Activated naive CD4-positive, alpha-beta T cell treated with anti-CD3 and anti-CD28 coated beads for 36 hours (primary cell): ENCODE measurements at places on chromosomes 1 and 21. TPM values are rescaled to one million over a fixed set of nuclear protein-coding genes. Genes with fewer than 3 reads are reported as not detected.

GRCh38 chr1:61004262-61005003 lies 77.9 kb upstream of the NFIA start:
- no peak overlapping the region for H3K27ac ChIP-seq
- no peaks in the 10 kb centered on the region for H3K36me3 ChIP-seq
- DNase-seq: no peak
- peaks cover 7% of the 10 kb centered on the region for H3K27me3 ChIP-seq
- H3K4me3 ChIP-seq: no peak overlapping the region
- H3K4me1 ChIP-seq: no peaks in the 10 kb centered on the region

- no peaks in the 10 kb centered on the region for H3K36me3 ChIP-seq
- no peak overlapping the region for H3K27ac ChIP-seq
- H3K27me3 ChIP-seq: no peaks in the 10 kb centered on the region
- no peak for DNase-seq
- no peaks in the 10 kb centered on the region for H3K4me1 ChIP-seq
These were observed 49.5 kb upstream of the RAB4A start for GRCh38 chr1:229221106-229222019.

- peak; percentile 97 for DNase-seq
- H3K27ac ChIP-seq: peak overlapping the region; percentile 100
- H3K27me3 ChIP-seq: no peaks in the 10 kb centered on the region
- peak overlapping the region; percentile 90 for H3K4me3 ChIP-seq
- H3K36me3 ChIP-seq: peaks cover 15% of the 10 kb centered on the region
These were observed 4.1 kb downstream of the KIF21B start for GRCh38 chr1:201019321-201019977.

DNA sequence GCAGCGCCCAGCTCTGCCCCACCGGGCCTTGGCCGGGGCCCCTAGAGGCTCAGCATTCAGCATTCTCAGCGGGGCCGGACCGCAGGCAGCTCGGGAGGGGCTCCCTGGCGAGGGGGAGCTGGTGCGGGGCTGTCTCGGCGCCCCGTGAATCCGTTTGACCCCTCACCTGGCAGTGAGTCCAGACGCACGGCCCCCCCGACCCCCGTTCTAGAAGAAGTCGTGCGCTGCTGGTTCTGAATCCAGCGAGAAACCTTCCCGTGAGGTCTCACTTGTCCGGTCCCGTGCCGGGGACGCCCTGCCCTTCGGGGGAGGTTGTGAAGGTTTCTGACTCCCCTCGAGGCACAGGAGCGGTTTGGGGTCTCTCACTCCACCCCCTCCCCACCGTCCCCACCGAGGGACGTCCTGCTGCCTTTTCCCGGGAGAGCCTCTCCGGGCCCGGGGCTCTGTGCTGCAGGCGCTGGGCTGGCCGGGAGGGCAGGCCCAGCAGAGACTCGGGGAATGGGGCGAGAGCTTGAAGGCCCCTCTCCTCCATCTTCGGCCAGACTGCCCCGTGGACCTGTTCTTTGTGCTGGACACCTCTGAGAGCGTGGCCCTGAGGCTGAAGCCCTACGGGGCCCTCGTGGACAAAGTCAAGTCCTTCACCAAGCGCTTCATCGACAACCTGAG lies 655 bp downstream of the COL6A1 start:
- H3K27ac ChIP-seq: no peak overlapping the region
- no peak for DNase-seq
- peaks cover 7% of the 10 kb centered on the region for H3K27me3 ChIP-seq
- H3K4me3 ChIP-seq: peak overlapping the region; percentile 36
- no peaks in the 10 kb centered on the region for H3K36me3 ChIP-seq

DNA sequence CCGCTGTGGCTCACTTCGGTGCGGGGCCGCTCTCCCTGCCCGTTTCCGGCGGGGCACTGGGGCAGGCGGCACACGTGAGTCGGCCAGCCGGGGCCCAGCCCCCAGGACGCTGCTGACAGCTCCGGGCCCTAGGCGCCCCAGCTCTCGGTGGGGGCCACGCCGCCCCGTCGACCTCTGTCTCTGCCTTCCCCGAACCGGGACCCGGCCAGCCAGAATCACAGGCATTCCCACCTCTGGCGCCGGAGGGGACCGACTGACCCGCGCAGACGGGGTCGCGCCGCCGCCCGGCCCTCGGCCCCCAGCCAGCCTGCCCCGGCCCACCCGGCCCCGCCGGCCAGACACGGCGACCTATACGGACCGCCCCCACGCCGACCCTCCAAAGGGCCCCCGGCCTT lies 755 bp downstream of the SCMH1 start:
- DNase-seq: peak; percentile 49
- H3K27ac ChIP-seq: no peak overlapping the region
- H3K4me1 ChIP-seq: peaks cover 18% of the 10 kb centered on the region
- H3K27me3 ChIP-seq: no peaks in the 10 kb centered on the region

GRCh38 chr1:196324345-196324744 lies 283.9 kb downstream of the KCNT2 start:
- DNase-seq: no peak
- no peak overlapping the region for H3K4me3 ChIP-seq
- no peaks in the 10 kb centered on the region for H3K36me3 ChIP-seq
- no peak overlapping the region for H3K27ac ChIP-seq
- no peaks in the 10 kb centered on the region for H3K27me3 ChIP-seq

GRCh38 chr21:18153063-18153462 lies 91.6 kb upstream of the CHODL start:
- H3K27ac ChIP-seq: no peak overlapping the region
- no peak for DNase-seq
- H3K27me3 ChIP-seq: no peaks in the 10 kb centered on the region
- no peaks in the 10 kb centered on the region for H3K36me3 ChIP-seq
- no peaks in the 10 kb centered on the region for H3K4me1 ChIP-seq

DNA sequence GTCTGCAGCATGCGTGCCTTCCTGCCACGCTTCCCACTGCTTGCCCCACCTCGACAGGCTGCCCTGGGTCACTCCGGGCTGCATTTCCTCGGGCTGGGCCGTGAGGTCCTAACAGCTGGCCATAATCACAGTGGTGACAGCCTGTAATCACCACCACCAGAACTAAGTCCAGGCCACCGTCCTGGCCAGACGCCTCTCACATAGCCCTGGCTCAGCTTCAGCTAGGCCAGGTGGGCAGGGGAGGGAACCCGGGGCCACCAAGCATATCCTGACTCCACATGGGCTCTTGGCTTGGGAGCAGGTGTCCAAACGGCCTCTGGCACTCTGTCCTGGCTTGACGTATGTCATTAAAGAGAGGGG lies 229.5 kb downstream of the TRABD2B start:
- H3K4me3 ChIP-seq: no peak overlapping the region
- no peaks in the 10 kb centered on the region for H3K4me1 ChIP-seq
- no peaks in the 10 kb centered on the region for H3K36me3 ChIP-seq
- peaks cover 2% of the 10 kb centered on the region for H3K27me3 ChIP-seq

- H3K36me3 ChIP-seq: no peaks in the 10 kb centered on the region
- peak; percentile 49 for DNase-seq
These were observed 89.0 kb downstream of the URB2 start for GRCh38 chr1:229714964-229715603.

DNA sequence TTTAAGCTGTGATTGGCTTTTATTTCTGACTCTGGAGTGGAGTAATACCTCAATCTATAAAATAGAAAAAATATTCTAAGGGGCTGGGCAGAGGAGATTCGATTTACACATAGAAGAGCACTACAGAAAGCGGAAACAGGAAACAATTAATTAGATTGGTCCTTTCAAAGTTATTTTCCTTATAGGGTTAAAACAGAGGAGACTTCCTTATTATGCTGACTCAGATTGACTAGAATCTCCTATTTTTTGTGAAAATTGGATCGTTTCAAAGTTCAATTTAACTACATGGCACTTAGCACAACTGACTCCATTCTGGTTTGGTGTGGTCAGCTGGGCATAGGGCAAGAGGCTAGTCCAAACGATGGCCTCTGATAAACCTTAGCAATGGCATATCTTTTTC lies 48.3 kb upstream of the NCAM2 start:
- no peaks in the 10 kb centered on the region for H3K27me3 ChIP-seq
- no peak overlapping the region for H3K4me3 ChIP-seq
- no peaks in the 10 kb centered on the region for H3K4me1 ChIP-seq

DNA sequence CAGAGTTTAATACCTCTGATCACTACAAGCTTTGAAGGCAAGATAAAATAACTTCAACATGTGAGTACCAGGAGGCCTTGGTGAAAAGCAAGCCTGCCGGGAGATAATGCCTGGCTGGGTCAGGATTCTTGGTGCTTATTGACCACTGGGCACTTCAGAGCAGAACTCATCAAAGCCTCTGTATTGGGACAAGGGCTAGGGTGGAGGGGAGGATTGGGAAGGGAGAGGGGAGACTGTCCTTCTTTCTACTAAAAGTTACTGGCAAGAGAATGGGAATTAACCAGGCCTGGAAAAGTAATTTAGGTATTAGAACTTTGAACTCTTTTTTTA lies 35.2 kb downstream of the NEK2 start:
- H3K27ac ChIP-seq: no peak overlapping the region
- H3K4me3 ChIP-seq: no peak overlapping the region
- no peaks in the 10 kb centered on the region for H3K27me3 ChIP-seq
- H3K4me1 ChIP-seq: peaks cover 12% of the 10 kb centered on the region
- H3K36me3 ChIP-seq: no peaks in the 10 kb centered on the region
- no peak for DNase-seq

- no peak for DNase-seq
- H3K36me3 ChIP-seq: no peaks in the 10 kb centered on the region
- H3K27ac ChIP-seq: no peak overlapping the region
- H3K4me1 ChIP-seq: no peaks in the 10 kb centered on the region
- H3K27me3 ChIP-seq: no peaks in the 10 kb centered on the region
- no peak overlapping the region for H3K4me3 ChIP-seq
These were observed 192.3 kb downstream of the FCRL5 start for GRCh38 chr1:157360023-157360390.

GRCh38 chr1:96931136-96931535 lies 209.6 kb downstream of the PTBP2 start:
- H3K27ac ChIP-seq: no peak overlapping the region
- H3K4me3 ChIP-seq: no peak overlapping the region
- no peaks in the 10 kb centered on the region for H3K4me1 ChIP-seq
- H3K36me3 ChIP-seq: no peaks in the 10 kb centered on the region

GRCh38 chr1:242784084-242784483 lies 259.6 kb upstream of the PLD5 start:
- no peaks in the 10 kb centered on the region for H3K4me1 ChIP-seq
- DNase-seq: no peak
- peaks cover 10% of the 10 kb centered on the region for H3K27me3 ChIP-seq
- H3K27ac ChIP-seq: no peak overlapping the region

GRCh38 chr1:222225316-222225691 lies 322.6 kb downstream of the HHIPL2 start:
- H3K4me3 ChIP-seq: no peak overlapping the region
- peaks cover 2% of the 10 kb centered on the region for H3K36me3 ChIP-seq
- H3K27ac ChIP-seq: no peak overlapping the region

DNA sequence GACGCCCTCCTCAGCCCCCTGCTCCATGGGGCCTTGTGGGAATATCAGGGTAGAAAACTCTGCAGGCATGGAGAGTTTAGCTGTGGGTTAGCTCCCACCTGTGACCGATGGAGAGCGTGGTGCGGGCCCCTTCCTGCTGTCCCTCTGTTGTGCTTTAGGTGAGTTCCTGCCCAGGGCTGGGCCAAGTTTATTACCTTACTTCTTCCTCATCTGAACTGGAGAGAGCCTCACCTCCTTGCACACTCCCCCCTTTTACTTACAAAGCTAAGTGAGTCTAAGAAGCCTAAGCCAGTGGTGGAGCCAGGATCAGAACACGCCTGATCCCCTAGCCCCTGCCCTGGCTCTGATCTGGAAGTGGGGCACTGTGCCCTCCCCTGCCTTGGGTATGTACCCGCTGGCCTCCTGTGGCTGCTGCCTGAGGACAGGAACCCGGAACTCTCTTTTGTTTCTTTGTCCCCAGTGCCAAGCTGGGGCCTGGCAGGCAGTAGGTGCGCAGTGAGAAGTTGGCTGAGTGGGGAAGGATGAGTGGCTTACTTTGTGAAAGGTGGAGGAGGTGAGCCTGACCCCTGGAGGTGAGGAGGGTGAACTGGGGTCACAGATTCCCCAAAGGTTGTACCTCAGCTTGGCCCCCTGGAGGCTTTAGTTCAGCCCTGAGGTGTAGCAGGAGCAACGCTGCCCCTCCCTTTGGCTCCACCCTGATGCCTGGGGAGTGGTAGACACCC lies 32.9 kb downstream of the ARHGEF10L start:
- peak; percentile 8 for DNase-seq
- H3K27ac ChIP-seq: no peak overlapping the region
- H3K4me1 ChIP-seq: no peaks in the 10 kb centered on the region
- H3K27me3 ChIP-seq: peaks cover 4% of the 10 kb centered on the region
- H3K4me3 ChIP-seq: no peak overlapping the region

DNA sequence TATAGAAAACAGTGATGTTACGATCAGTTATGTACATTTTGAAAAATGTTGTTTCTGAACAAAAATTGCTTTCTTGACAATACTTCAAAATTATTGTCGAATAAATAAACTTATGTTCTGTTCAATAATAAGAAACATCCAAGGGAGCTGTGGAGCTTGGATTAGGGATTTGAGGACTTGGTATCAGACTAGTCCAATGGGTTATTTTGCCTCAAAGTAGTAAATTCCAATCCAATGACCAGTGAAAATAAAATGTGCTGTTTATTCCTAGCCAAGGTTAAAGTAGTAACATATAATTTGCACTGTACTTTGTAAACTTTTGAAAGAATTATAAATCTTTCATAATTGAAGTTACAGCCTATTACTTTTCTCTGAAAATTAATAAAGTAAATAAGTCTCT lies 79.1 kb upstream of the IVNS1ABP start:
- H3K27ac ChIP-seq: no peak overlapping the region
- no peaks in the 10 kb centered on the region for H3K27me3 ChIP-seq
- DNase-seq: no peak
- H3K4me1 ChIP-seq: no peaks in the 10 kb centered on the region

DNA sequence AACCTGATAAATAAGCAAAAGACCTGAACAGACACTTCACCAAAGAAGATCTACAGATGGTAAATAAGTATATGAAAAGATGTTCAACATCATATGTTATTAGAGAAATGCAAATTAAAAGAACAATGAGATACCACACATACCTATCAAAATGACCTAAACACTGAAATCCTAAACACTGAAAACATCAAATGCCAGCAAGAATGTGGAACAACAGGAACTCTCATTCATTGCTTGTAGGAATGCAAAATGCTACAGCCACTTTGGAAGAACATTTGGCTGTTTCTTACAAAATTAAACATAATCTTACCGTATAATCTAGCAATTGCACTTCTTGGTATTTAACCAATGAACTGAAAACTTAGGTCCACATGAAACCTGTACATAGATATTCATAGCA lies 14.9 kb upstream of the PIGK start:
- no peaks in the 10 kb centered on the region for H3K27me3 ChIP-seq
- no peaks in the 10 kb centered on the region for H3K36me3 ChIP-seq
- no peak for DNase-seq
- no peak overlapping the region for H3K27ac ChIP-seq

FCN3 gene
- total RNA-seq: not detected

FLG2 gene
- not detected for total RNA-seq

LDLRAD2 gene
- total RNA-seq: not detected

GCSAML gene
- not detected for total RNA-seq

CELA2A gene
- not detected for total RNA-seq
